GM03348 (cell line): ENCODE measurements at places on chromosomes 6 and 20.

GRCh38 chr20:23668477-23668951 lies 20.3 kb downstream of the CST4 start:
- DNase-seq = peak; percentile 83

DNA sequence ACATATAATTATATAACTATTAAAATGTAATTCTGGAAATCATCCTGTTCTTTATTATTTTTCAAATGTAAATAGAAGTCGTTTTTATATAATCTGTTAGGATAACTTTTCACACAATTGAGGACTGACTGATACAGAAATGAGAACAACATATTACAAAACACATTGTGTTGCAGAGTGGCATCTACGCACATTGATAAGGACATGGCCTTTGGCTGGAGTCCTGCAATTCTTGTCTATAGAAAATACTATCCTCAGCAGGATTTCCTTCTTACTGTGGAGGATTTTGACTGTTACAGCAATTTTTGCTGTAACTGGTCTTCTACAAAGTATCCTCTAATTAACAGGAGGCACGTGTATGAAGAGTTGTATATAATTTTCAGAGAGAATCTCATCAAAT lies 19.8 kb downstream of the SH3BGRL2 start:
- no peak for DNase-seq

GRCh38 chr6:25341923-25342619 lies 62.9 kb downstream of the CARMIL1 start:
- no peak for DNase-seq

- peak; percentile 44 for DNase-seq
Measured at GRCh38 chr20:62496568-62497218, 20.9 kb upstream of the GATA5 start.

DNA sequence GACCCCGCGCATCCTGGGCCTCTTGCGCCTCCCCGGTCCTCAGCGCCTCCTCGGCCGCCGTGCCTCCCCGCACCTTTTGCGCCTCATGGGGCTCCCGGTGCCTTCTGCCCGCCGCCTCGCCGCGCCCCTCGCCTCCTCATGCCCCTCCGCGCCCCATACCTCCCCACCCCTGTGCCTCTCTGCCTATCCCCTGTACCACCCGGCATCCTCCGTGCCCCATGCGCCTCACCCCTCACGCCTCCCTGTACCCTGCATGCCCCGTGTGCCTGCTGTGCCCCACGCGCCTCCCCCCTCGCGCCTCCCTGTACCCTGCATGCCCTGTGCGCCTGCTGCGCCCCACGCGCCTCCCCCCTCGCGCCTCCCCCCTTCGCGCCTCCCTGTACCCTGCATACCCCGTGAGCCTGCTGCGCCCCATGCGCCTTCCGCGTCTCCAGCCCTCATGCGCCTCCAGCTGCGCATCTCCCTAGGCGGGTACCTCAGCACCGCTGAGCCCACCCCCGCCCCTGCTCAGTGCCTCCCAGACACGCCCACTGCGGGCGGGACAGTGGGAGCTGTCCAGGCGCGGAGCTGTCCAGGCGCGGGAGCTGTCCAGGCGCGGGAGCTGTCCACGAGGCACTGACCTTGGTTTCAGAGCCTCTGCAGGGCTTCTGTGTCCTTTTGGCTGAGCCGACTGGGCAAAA lies 37.1 kb downstream of the IGF2R start:
- peak; percentile 56 for DNase-seq

DNA sequence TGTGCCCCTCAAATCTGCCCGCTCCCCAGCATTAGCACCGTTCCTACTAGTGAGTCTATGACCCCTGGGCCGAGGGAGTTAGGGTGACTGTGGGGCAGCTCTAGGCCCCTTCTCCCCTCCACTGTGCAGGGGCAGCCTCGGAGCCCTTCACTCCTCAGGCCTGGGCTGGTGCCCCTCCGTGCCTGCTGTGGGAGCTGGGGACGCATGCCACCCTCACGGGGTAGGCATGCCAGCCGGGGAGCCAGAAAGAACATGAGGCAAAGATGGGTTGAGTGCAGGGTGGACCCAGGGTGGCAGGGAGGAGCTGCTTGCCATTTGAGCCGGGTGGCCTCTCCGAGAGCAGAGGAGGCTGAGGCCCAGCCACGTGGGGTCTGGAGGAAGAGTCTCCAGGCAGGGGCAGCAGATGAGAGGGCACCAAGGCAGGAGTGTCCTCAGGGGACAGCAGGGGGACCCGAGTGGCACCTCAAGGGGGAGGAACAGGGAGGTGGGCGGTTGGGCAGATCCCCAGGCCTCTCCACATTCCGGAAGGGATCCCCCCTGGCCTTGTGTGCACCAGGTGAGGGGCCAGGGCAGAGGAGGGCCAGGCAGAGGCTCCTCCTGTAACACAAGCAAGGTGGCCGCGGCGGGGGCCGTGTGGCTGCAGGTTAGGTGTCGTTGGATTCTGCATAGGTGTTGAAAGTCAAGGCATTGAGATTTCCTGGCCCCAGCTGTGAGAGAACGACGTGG lies 18.6 kb upstream of the LSM14B start:
- DNase-seq = no peak

- DNase-seq = no peak
Measured at GRCh38 chr20:44053046-44053445, 133.9 kb downstream of the JPH2 start.

DNA sequence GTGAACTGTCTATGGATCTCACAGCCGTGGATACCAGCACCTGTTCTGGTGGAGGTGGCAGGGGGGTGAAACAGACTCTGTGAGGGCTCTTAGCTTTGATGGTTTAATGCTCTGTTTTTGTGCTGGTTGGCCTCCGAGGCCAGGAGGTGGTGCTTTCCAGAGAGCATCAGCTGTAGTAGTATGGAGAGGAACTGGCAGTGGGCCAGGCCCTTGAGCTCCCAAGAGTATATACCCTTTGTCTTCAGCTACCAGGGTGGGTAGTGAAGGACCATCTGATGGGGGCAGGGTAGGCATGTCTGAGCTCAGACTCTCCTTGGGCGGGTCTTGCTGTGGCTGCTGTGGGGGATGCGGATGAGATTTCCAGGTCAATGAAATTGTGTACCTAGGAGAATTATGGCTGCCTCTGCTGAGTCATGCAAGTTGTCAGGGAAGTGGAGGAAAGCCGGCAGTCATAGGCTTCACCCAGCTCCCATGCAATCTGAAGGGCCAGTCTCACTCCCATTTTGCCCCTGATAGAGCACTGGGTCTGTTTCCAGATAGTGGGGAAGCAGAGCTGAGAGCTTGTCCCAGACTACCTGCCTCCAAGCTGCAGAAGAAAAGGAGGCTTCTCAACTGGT lies 102.7 kb upstream of the AHI1 start:
- DNase-seq = no peak

- no peak for DNase-seq
Measured at GRCh38 chr20:19015351-19016139, 196.9 kb upstream of the SLC24A3 start.

DNA sequence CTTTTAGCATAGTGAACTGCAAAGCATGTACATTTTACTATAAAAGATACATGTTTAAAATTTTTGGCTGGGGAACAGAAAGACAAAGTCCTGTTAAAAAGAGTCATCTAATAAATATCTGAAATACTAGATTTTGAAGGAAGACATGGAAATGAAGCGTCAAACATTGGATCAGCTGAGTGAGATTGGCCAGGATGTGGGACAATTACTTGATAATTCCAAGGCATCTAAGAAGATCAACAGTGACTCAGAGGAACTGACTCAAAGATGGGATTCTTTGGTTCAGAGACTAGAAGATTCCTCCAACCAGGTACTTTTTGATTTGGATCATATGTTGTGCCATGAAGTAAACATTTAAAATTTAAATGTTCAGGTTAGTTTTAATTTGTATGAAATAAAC lies 162.3 kb downstream of the UTRN start:
- peak; percentile 36 for DNase-seq

- no peak for DNase-seq
Measured at GRCh38 chr6:90144396-90144795, 152.2 kb downstream of the BACH2 start.

DNA sequence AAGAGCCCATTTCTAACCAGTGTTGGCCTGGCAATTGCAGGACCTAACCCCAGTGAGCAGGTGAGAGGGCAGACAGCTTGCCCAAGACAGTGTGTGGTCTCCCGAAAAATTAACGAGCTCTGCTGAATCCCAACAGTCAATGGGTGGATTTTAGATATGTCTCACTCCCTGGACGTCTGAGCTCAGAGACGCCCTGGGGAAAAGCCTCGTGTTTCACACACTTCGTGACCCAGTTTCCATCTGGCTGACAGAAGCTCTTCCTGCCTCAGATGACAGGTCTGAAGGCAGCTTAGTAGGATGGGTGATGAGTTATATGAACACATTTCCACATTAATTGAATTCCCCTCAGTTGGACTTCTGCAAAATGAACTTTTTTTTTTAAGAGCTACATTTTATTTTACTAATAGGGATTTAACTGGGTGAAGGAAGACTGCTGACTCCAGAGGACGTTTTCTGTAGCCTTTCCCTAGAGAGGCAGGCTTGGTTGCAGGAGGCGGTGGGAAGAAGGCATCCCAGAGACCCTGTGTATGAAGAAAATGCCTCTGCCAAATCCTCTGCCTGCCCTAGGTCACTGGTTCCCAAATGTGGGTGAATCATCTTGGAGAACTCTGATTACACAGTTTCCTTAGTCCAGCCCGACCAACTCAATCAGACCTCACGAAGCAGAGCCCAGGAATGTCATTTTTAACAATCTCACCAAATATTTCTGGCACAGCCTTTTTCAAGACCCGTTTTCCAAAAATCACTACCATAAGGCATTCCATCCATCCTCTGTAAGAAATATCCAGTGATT lies 71.7 kb upstream of the LY86 start:
- DNase-seq = no peak

DNA sequence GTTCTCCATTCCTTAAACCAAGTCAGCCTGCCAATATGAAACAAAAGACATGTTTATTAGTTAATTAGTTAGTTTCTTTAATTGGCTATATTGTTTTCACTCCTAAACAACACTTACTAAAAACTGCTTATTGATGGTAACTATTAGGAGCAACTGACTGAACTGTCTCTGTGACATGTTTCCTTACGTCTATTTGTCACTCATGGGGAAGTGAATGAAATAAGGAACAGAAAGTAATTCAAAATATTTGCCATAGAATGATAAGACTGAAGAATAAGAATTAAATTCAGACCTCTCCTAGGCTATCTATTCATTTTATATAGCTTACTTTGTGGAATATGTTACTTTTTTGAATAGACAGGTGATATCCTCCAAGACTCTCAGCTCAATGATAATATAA lies 217.2 kb downstream of the LAMA2 start:
- DNase-seq = no peak

GRCh38 chr6:42460883-42461282 lies 9.2 kb upstream of the TRERF1 start:
- DNase-seq = peak; percentile 60

DNA sequence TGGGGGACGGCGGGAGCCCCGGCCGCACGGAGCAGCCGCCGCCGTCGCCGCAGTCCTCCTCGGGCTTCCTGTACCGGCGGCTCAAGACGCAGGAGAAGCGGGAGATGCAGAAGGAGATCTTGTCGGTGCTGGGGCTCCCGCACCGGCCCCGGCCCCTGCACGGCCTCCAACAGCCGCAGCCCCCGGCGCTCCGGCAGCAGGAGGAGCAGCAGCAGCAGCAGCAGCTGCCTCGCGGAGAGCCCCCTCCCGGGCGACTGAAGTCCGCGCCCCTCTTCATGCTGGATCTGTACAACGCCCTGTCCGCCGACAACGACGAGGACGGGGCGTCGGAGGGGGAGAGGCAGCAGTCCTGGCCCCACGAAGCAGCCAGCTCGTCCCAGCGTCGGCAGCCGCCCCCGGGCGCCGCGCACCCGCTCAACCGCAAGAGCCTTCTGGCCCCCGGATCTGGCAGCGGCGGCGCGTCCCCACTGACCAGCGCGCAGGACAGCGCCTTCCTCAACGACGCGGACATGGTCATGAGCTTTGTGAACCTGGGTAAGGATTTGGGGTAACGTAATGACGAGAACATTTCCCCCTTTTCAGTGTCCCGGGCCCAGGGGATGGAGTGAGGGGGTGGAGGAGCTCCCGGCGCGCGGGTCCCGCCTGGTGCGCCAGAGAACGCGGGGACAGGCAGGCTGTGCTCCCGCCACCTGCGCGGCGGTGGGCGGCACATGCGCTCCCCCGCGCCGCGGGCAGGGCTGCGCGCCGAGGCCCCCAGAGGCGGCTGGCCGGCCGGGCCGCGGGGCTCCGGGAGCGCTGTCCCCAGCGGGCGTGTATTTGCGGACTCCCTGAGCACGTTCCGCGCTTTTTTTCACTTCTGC lies 1.4 kb downstream of the BMP6 start:
- DNase-seq = peak; percentile 44

GRCh38 chr6:135871296-135871695 lies 19.8 kb downstream of the PDE7B start:
- peak; percentile 29 for DNase-seq

DNA sequence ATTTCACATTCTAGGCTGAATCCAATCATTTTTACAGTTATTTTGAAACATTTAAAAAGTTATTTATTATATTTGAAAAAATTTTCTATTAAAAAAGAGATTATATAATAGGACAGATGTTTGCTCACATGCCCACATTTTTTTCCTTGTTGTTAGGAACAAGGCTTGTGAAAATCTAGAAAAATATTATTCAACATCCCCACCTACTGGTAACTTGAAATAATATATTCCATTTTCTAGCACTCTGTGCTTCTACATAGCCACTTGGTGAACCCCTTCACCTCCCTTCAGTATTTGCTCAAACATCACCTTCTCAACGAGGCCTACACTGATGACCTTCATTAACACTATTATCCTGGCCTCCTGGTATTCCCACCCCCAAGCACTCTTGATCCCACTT lies 18.3 kb upstream of the GPRC6A start:
- peak; percentile 37 for DNase-seq

DNA sequence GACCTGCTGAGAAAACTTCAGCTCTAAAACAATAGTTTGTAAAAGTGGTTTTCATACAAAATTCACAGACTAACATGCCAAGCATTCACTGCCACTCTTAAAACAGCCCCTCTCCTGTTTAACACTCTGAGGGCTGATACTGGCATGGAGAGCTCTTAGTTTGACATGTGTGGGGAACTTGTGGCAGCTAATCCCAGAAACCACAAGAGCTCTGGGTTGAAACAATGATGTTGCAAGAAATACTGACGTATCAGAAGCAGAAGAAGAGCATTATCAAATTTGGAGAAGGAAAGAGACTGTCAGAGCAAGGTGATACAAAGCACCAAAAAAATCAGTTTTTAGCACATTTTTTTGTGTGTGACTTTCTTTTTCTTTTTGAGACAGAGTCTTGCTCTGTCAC lies 5.1 kb downstream of the BEND3 start:
- DNase-seq = no peak

GRCh38 chr20:49637046-49637637 lies 69.2 kb upstream of the PTGIS start:
- no peak for DNase-seq

- peak; percentile 42 for DNase-seq
Measured at GRCh38 chr6:157106487-157106886, 216.8 kb downstream of the TMEM242 start.
